Hindlimb muscle (tissue), 1 donor: ENCODE measurements at places on chromosomes 5 and 9.

- no peak for DNase-seq
Measured at GRCh38 chr5:72410688-72411295, 90.6 kb downstream of the PTCD2 start.

DNA sequence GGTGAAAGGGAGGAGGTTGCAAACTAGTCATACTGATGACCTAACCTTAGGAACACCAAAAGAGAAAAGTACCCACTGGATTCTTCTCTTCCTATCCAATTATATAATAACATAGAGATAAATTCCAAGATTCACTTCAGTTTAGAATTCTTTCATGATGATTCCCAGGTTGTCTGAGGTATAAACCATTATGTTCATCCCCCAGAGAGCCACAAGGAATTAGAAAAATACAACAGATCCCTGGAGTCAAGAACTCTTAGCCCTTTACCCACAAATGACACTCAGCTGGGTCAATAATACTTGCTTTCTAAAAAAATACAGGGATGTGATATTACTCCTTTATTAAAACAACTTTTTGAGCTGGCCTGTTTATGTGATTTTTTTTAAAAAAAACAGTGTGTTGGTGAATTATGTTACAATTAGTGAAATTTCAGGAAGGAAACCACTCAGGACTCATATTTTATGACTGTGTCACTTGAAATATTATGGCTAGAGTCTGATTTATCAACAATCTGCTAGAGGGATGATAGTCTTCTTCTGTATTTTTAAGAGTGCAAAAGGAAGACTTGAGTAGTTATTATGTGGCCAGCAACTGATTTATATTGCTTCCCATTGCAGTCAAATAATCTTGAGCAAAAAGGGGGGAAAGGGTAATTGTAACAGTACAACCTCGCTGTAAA is 338.2 kb downstream of the NFIB start:
- DNase-seq = no peak

GRCh38 chr5:125189531-125189941 is 443.1 kb upstream of the ZNF608 start:
- no peak for DNase-seq

GRCh38 chr9:108150736-108151586 is 661.4 kb upstream of the KLF4 start:
- DNase-seq = no peak

DNA sequence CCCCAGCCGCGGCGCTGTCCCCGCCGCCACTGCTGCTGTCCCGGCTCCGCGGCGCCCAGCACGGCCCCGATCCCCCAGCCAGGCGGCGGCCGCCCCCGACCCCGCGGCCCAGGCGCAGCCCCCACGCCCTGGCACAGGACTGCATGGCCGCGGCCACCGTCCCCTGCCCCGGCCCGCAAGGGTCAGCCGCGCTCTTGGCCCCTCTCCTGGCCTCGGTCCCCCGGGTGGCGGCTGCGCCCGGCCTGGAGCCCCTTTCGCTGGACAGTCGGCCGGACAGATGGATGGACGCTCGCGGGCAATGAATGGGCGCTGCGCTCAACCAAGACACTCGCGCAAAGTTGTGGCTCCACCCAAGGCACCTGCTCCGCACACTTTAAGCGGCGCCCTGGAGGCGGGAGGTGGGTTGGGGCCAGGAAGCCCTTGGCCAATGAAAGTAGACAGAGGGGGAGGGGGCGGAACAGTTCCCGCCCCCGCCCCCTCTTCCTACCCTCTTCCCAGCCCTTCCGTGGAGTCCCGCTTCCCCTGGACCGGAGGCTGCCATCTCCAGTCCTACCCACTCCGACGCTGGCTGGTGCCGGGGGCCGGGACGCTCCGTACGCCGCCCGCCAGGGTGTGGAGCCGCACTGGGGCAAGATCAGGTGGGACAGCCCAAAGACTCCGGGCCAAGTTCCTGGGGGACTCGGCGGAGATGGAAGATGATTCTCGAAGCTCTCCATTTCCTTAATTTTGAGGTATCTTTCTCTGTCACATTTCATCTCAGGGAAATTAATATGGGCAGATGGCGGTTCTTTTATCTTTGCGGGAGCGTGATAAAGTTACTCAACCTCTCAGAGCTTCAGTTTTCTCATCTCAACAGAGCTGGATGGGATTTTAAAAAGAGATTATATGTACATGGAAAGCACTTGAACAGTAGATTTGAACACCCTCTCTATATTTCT is at the start of gene GLDC:
Gene GLDC (minus strand): TSS at position 375 of the 938 bp plus-strand sequence. CDS start 230 bp downstream, at position 145.
- no peak for DNase-seq

DNA sequence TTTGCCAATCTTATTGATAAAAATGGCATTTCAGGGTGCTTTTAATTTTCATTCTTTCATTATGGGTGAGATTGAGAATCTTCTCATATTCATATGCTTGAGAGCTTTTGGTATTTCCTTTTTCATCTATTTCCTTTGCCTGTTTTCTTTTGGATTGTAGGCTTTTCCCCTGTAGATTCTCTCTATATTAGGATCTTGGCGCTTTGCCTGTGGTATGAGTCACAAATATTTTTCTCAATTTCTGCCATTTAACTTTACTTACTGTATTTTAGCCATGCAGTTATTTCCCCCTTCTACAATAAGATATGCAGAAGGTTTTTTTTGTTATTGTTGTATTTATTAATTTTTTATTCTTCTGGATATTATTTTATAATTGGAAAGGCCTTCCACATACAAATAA is 21.5 kb upstream of the KLF9 start:
- peak; percentile 73 for DNase-seq

GRCh38 chr5:157563373-157563928 is 12.1 kb downstream of the ADAM19 start:
- no peak for DNase-seq

- no peak for DNase-seq
Measured at GRCh38 chr5:92886751-92887150, 694.3 kb downstream of the NR2F1-AS1 start.

GRCh38 chr5:136979131-136979530 is 520.0 kb downstream of the SPOCK1 start:
- DNase-seq = no peak

GRCh38 chr5:135193213-135194125 is 159.4 kb upstream of the PITX1 start:
- DNase-seq = no peak

DNA sequence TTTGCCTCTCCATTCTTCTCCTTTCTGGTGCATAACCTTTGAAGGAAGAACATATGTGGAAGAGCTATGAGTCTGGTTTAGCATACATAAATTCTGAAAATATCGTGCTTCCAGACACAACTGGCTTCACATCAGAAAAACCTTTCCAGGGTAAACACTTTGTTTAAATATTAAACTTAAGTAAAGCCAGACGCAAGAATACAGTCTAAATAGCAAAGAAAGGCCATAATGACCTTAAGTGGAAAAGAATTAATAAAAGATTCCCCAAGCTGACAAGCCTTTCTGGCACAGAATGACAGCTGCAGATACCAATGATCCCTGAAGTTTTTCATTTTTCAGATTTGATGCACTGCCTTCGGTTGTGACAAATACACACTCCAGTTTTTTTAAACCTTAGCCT is 13.5 kb upstream of the TSSK1B start:
- no peak for DNase-seq

DNA sequence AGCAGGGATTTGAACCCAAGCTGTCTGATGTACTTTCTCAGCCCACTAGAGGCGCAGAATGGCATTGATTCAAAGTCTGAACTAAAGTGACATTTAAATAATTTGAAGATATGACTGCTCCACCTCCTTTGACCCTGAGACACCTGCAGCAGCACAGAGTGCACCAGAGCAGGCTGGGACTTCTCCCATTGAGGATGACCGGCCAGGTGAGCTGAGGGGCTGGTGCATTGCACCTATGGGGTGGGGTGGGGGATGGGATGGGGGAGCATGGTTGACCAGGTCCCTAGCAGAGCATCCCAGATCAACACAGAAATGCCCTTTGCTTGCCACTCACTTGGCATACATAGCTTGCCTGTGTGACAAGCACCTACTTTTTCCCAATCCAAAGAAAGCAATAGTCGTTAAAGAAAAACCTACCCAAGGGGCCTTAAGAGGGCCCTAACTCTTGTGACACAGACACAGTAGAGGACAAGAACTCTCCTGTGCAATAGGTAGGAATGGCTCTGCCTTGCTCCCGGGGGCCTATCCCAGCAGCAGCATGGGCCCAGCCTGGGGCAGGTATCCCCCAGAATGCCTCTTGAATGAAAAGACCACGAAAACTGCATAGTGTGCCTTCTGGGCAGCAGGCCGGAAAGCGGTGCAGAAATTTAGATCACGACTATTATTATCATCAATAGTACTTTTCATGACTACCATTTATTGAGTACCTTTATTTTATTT is 6.5 kb downstream of the SH3PXD2B start:
- DNase-seq = no peak

DNA sequence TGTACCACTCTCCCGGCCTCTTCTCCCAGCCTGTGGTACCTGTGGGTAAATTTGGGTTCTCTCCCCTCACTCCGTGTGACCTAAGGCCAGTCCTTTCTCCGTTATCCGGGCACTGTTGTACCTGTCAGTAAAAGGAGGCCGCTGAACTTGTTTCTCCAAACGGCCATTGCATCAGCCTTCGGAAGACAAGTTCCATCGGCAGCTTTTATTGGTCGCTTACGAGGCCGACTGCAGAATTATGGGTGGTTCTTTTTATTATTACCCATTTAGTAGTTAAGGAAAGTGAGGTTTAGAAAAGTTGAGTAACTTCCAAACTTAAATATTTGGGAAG is 558 bp downstream of the GRPEL2 start:
- no peak for DNase-seq

DNA sequence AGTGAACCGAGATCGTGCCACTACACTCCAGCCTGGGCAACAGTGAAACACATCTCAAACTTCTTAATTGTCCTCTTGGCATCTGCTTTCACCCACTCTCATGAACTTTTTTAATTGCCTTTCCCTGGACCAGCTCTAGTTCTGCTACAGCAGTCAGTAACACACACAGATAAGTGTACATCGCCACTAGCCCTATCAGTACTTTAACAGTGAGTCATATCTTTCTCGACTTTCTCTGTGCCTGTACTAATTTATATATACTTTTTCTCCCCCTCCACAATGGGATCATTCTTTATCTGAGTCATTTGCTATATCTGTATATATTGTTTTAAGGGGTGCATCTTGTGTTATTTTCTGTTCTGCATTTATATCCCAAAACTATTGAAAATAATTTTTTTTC is 6.7 kb downstream of the CDC37L1 start:
- no peak for DNase-seq

DNA sequence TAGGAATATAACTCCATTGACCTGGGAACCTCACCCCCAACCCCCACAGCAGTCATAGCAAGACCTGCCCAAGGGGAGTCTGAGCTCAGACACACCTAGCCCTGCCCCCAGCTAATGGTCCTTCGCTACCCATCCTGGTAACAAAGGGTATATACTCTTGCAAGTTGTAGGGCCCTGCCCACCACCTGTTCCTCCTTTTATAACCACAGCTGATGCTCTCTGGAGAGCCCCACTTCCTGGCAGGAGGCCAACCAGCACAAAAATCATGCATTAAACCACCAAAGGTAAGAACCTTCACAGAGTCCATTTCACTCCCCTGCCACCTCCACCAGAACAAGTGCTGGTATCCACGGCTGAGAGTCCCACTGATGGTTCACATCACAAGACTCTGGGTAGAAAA is 1195.3 kb upstream of the SEMA6A start:
- DNase-seq = no peak

DNA sequence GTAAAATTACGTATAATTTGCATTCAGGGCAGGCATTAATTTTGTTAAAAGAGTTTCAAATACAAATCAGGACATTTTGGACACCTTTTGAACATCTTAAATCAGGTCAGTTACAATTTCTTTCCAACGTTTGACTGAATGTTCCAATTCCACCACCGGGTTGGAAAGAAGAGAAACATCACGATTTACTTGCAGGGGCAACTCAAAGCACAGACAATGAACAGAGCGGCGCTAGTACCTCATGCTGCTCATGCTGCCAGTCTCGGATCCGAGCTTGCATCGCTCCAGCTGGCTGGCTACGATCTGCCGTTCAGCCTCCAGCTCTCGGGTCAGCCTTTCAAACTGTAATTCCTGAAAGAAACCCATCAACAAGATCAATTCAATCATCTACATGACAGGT is 339.5 kb downstream of the CTNND2 start:
- DNase-seq = no peak

- DNase-seq = no peak
Measured at GRCh38 chr5:43039471-43040286, 440 bp downstream of the ANXA2R start.

DNA sequence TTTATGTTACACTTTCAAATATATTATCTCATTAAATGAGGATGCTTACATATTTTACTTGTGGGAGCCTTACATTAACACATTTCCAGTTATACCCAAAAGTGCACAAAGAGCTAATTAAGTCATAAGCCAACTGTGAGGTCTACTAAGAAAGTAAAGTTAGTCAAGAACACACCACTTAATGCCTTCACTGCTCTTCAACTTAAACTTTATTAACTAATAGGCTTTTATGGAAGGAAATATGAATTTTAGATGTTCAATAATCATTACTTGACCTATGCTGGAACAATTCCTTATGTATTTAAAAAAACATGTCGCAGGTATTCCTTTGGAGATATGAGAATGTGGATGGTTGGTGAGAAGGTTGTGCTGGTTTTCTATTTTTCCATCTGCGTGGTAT is 3.4 kb downstream of the ST8SIA4 start:
- no peak for DNase-seq

DNA sequence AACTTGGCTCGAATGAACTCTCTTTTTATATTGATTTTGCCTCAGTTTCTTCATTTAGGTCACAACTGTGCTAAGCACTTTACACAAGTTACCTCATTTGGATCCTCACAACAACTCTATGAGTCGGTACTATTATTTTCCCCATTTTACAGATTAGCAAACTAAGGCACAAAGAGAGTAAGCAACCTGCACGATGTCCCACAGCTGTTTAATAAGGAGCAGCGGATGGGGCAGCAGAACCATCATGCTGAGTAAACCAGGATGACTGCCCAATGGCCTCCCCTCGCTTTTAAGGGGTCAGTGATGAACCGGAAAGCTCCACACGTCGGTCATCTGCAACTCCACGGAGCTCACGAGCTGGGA is 607 bp downstream of the PRELID2 start:
- no peak for DNase-seq

DNA sequence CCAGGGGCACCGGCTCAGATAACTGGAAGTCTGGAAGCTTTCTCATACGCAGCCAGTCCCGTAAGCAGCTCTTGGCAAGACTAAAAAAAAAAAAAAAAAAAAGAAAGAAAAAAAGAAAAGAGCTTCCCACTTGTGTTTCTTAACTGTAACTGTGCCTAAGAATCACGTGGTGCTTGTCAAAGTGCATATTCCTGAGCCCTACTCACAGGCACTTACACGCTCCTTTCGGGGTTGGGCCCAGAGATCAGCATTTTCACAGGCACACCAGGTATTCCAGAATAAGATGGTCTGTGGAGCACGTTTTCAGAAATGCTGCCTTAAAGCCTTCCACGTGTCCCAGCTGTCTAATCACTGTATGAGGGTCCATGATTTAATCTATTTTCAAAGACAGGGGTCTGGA is 22.6 kb upstream of the SH3GL2 start:
- DNase-seq = no peak

DNA sequence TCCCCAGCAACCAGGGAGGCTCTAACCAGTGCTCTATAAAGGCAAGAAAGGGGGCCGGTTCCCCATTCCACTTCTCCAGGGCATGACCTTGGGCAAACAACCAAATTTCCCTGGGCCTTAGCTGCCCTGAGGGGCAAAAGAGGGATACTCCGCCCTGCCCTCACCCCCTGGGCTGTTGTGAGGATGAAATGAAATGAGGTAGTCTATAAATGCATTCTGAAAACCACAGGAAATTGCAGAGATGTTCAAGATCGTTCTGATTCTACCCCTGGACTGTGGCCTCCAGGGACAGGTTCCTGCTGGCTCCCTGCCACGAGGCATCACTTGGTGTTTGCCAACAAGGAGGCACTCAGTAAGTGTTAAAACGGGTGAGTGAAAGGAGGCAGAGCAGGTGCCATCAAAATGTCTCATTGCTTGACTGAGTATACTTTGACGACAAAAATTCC is 5.7 kb downstream of the RAPGEF1 start:
- DNase-seq = no peak
